ENCODE measurements at places on chromosomes 6 and 20.

DNA sequence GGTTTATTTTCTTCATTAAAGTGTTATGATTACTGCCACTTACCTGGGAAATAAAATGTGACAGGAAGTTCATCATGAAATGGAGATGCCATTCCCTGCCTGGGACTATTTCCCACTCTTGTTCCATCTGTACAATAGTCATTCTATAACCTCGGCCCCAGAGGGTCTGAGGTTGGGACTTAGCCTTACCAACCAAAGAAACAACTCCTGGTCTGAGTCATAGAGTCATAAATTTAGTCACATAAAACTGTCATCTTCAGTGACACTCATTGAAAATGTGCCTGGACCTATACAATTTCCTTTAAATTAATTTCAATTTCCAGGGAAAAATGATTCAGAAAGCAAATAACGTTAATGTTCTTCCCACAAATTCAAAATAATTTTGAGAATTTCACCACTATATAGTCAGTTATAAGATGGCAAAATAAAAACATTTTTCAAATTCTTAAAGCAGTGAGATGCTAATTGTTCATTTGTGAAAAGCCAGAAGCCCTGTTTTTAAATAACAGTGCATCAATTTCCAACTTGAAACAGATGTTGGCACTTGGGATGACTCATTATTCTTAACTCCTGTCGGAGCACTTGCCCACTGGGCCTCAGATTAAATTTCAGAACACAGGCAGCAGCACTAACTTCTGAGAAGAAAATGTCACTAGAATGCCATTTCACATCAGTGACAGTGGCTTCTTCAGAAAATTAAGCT, 201.2 kb upstream of the SMLR1 start:
- no peak for DNase-seq

DNA sequence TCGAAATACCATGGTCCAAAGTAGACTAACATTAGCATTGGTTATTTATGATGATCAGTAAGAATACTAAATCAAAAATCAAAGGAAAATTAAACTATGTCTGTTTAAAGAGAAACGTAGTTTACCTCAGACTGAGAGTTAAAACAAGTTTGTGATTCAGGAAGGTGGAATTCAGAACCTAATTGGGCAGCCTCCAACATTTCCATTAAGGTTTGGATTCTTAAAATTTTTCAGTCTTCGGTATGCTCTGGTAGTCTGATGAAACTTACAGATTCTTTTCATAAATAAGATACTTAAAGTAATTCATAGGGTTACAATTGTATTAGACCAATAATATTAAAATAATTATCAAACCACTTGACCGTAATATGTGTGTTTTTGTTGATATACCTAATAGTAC, 18.6 kb downstream of the HFE start:
- DNase-seq, result no peak

DNA sequence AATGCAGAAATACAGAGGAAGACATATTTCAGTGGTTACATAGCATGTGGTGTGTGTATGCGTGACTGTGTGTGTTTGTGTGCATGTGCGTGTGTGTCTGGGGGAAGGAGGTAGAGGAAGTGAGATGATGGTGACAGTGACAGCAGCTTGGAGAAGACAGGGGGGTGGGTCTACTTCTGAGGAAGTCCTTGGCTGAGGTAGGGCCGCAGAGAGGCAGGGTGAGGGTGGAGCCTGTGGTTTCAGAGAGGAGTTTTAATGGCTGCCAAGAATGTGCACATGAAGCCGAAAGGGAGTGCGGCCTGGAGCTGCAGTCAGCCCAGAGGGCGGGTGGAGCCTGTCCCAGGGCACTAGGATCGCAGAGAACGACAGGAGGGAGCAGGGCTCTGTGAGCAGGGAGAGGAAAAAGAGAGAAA, 22.7 kb upstream of the RNF24 start:
- DNase-seq, result no peak

DNA sequence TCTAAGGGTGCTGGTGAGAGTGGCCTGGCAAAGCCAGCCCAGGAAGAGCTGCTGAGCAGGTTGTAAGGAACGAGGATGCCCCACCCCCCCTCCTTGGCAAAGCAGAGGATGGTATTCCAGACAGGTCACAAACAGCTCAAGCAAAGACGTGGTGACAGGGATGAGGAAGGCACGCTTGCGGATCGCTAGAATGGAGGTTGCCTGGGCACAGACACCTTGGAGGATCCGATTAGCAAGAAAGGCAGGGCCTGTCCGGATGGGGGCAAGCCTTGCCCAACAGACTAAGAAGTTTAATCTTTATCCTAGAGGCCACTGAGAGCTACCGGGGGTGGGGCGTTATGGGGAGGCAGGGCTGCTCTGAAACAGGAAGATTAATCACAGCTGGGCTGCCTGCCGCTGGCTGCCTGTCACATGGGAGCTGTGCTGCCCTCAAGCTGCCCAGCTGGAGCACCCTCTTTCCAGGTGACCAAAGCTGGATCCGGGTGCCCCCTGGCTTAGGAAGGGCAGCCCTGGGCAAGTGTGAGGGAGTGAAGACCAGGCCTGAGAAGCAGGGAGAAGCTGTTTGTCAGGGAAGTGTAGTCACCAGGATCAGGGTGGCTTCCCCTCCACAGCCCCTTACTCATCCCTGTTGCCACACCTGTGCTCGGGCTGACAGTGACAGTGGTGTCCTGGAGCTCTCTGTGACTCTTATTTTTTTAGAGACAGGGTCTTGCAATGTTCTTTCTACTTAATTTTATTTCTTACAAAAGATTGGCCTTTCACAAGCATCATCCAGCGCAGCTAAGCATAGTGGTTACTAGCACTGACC, 9.1 kb upstream of the MAPK13 start:
- DNase-seq, result no peak

- DNase-seq, result no peak
Observed at GRCh38 chr6:166627875-166628801, 1.1 kb upstream of the RPS6KA2 start.

DNA sequence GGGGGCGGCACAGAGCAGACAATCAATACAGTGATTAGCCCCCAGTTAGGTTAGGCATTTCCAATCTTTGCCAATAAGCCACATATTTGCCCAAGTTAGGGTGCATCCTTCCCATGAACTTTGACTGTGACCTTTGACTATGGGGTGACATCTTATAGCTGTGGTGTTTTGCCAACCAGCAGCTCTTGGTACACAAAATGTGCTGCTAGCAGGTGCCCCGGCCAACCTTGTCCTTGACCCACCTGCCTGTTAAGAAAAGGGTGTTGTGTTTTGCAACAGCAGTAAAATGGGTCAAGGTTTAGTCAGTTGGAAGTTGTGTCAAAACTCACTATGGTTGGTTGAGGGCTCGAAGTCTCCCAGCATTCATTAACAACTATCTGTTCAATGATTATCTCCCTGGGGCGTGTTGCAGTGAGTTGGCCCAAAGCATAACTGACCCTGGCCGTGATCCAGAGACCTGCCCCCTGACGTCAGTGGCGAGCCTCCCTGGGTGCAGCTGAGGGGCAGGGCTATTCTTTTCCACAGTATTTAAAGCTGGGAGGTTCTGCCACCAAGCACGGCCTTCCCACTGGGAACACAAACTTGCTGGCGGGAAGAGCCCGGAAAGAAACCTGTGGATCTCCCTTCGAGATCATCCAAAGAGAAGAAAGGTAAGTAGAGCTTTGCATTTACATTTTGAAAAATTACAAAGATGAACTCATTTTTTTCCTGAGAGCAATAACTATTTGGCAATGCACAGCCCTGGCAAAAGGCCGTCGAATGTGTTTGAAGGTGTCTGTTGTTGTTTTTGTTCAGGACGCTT, at the start of gene PCK1:
PCK1 (plus strand) TSS at position 557 of the 802 bp plus-strand sequence. CDS start 302 bp downstream, outside the sequence.
- no peak for DNase-seq

GRCh38 chr6:126266664-126267063, 73.3 kb upstream of the CENPW start:
- DNase-seq, result no peak

DNA sequence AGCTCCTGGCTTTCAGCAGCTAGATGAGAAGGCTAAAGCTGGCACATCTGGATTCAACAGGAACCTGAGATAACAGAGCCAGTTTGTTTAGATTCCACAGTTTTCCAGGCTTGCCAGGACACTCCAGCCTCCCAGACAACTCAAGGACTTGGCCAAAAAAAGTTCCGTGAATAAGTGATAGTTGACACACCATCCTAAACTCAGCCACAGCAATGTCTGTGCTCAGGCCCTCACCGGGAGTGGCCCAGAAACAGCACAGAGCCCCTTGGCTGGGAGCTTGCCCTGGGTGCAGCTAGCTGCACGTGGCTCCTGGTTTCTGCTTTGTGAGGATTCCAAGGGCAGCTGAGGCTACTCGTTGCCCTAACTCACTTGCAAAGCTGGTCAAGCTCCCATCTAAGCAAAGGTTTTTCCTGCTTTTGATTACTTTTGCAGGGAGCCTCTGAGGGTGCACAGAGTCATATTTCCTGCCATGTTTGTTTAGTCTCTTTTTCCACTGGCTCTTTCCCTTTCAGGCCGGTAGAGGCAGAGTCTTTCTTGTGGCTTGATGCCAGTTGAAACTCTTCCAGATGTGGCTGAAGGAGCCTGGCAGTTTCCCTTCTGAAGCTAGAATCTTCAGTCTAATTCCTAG, 118.3 kb upstream of the ECI2 start:
- peak; percentile 6 for DNase-seq

DNA sequence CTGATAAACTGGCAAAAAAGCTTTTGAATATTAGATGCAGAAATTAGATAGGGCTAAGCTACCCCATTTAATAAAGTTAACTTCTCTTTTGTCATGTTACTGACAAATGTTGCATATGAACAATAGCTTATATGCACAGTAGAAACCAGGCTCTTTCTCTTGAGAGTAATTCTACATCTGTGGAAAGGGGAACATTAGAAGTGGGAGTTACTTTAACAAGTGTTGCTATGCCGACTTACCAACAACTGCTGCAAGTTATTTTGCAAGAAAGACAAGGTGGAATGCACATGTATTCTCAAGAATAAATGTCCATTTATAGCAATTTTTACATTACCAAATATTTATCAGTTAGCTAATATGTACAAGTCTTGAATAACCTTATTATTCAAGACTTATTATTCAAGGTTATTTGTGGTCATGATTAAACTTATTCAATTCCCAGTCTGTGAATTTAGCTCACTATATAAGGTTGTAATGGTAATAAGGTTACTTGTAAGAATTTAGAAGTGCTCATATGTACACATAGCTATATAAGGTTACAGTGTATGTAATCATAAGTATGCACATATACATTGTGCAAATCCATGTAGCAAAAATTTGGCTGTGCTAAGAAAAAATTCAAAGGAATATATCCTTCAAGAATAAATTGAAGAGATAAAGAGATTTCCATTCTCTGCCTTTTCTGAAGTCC, 38.3 kb downstream of the ADGRG6 start:
- no peak for DNase-seq

DNA sequence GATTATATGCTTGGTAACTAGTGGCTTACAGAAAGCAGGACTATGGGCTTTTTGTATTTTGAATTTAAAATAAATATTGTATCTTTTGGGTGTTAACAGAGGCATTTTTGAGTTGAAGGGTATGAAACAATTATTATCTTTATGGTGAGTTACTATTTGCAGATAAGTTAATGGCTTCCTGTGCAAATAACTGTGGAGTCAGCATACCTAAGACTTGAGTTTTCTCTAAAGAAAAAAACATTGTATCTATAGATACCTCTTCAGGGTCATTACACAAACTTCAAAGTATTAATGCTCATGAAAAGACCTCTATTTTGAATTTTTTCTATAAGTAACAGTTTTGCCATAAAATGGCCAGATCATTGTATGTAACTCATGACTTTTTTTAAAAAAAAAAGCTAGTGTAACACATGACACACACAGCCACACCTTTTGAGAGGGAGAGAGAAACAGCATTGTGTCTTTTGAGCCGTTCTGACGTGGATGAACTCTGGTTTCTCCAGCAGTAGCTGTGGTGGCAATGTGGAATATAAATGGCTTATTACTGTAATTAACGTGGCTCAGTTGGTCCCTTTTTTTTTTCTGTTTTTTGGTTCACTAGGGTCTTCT, 36.3 kb downstream of the PLEKHG1 start:
- no peak for DNase-seq

GRCh38 chr6:107629548-107630129, 139.7 kb downstream of the SOBP start:
- DNase-seq, result no peak

DNA sequence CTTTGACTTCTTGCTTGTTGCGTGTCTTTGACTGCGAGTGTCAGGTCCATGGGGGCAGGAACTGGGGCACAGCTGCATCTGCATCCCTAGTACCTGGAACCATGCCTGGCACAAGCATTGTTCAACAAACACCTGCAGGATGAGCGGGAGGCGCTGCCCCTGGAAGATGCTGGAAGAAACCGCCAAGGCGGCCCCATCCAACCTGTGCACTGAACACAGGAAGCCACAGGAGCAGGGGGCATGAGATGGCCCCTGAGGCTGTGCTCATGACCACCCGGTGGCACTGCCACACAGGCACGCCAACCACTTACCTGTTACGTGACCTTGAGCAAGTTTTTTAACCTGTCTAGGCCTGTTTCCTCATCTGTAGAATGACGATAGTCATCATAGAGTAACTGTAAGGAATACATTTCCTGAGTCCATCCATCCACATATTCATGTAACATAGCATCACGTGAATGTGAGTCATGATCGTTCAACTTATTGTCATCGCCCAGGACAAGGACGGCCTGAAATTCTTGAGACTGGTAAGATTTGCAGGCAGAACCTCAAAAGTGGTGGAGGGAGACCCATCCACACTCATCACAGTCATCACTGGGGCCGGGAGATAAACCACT, 374.2 kb downstream of the PREX1 start:
- DNase-seq, result no peak

DNA sequence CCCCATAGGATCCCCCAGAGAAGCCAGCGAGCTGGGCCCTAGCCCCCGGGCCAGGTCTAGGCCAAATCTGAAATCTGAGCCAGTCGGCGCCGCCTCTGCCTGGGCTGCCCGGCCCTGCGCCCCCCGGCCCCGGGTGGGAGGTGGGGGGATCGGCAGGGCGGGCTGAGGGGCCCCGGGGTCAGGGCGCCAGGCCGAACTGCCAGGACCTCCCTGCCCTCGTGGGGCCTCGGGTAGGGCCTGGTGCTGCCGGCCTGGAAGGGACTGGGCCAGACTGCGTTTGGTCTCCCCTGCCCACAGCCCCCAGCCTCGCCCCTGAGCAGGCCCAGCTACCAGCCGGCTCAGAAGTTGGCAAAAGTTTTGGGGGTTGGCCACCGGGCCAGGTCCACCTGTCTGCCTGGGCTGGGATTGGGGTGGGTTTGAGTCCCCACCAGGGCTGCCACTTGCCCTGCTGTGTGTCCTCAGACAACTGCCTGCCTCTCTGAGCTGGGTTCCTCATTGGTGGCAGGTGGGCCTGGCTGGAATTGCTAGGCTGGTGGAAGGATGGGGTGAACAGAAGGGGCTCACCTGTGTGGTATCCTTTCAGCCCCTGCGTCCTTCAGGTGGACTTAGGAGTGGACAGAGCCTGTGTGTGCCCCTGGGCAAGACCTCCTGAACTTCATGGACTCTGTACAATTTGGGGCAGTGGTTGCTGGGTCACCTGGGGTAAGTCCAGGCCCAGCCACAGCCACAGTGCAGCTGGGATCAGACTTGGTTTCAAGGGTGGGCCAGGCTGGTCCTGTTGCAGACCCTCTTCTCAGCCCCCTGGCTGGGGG, 801 bp downstream of the SRC start:
- no peak for DNase-seq

GRCh38 chr6:88321306-88321705, 155.2 kb upstream of the CNR1 start:
- no peak for DNase-seq

GRCh38 chr20:14643556-14643955, 306.1 kb upstream of the FLRT3 start:
- DNase-seq, result no peak

GRCh38 chr6:2245103-2245876, at the start of gene GMDS:
Gene GMDS, minus strand, starts transcription at chr6:2245605.
- peak; percentile 86 for DNase-seq

GRCh38 chr20:10632721-10633509, 40.9 kb downstream of the JAG1 start:
- no peak for DNase-seq

GRCh38 chr6:154602708-154603107, 92.2 kb upstream of the CNKSR3 start:
- no peak for DNase-seq

Data from C1 segment of cervical spinal cord (tissue), 14 donors.